ENCODE measurements at places on chromosomes 1 and 21.

DNA sequence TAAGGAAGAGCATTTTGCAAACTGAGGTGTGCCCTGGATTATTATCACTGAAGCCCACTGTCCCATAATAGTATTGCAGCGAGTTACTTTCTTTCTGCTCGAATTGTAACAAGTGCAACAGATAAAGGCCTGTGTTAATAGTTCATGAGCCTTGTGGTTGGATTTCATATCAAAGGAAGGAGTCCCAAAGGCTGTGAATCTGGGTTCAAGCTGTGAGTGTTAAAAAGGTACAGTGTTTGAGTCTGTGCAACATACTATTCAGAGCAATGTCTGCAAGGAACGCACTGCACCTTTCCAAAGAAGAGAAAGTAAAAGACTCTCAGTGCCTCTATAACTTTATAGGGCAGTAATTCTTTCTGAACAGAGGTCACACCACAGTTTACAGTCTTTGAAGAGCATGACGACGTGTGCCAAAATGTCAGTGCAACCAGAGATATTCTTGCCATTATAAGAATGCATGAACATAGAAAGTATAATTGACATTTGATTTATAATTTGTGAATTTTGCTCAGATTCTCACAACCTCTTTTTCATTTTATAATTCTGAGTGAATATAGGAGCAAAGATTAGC lies 79.1 kb downstream of the CDC7 start:
- no peak overlapping the region for H3K4me3 ChIP-seq
- no peaks in the 10 kb centered on the region for H3K4me1 ChIP-seq
- H3K27ac ChIP-seq: no peak overlapping the region
- DNase-seq: no peak
- no peaks in the 10 kb centered on the region for H3K36me3 ChIP-seq

GRCh38 chr1:207923561-207923960 lies 12.6 kb upstream of the CD34 start:
- DNase-seq: no peak
- H3K27ac ChIP-seq: peak overlapping the region; percentile 8
- no peaks in the 10 kb centered on the region for H3K36me3 ChIP-seq
- H3K4me1 ChIP-seq: peaks cover 59% of the 10 kb centered on the region
- no peak overlapping the region for H3K4me3 ChIP-seq

- no peaks in the 10 kb centered on the region for H3K4me1 ChIP-seq
- no peaks in the 10 kb centered on the region for H3K36me3 ChIP-seq
- DNase-seq: no peak
- no peaks in the 10 kb centered on the region for H3K27me3 ChIP-seq
- H3K4me3 ChIP-seq: no peak overlapping the region
- H3K27ac ChIP-seq: no peak overlapping the region
Measured at GRCh38 chr1:79693441-79694114, 687.0 kb upstream of the ADGRL4 start.

DNA sequence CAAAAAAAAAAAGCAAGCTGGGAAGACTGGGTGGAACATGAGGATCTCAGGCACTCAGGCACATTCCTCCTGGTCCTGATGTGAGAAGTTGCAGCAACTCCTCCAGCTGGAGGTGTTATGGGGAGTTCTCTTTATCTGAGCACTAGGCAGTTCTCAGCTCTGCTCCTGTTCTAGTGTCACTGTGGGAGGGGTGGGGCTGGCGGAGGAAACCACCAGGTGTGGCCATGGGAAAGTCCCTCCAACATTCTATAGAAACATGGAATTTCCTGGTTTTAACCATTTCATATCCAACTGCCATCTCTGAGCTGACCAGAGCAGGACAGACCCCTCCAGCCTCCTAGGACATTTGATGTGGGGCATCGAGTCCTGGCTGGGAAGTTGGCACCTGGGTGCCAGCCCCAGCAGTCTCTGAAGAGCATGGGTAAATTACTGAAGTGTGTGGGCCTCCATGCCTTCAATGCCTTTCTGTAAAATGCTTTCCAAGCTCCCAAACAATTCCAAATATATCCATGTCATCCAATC lies 804 bp upstream of the IKBKE start:
- no peaks in the 10 kb centered on the region for H3K27me3 ChIP-seq
- H3K27ac ChIP-seq: peak overlapping the region; percentile 82
- peaks cover 40% of the 10 kb centered on the region for H3K4me1 ChIP-seq
- no peak overlapping the region for H3K4me3 ChIP-seq
- peaks cover 21% of the 10 kb centered on the region for H3K36me3 ChIP-seq

- peak overlapping the region; percentile 86 for H3K4me3 ChIP-seq
- H3K27me3 ChIP-seq: no peaks in the 10 kb centered on the region
- DNase-seq: no peak
- peak overlapping the region; percentile 81 for H3K27ac ChIP-seq
- H3K36me3 ChIP-seq: no peaks in the 10 kb centered on the region
- H3K4me1 ChIP-seq: peaks cover 24% of the 10 kb centered on the region
Measured at GRCh38 chr21:45541221-45542039, 810 bp downstream of the SLC19A1 start.

GRCh38 chr1:154865442-154866256 lies 4.4 kb downstream of the KCNN3 start:
- peaks cover 62% of the 10 kb centered on the region for H3K27me3 ChIP-seq
- DNase-seq: no peak
- no peaks in the 10 kb centered on the region for H3K36me3 ChIP-seq
- H3K27ac ChIP-seq: no peak overlapping the region

- DNase-seq: no peak
- no peak overlapping the region for H3K27ac ChIP-seq
- H3K4me1 ChIP-seq: no peaks in the 10 kb centered on the region
- no peaks in the 10 kb centered on the region for H3K36me3 ChIP-seq
- H3K27me3 ChIP-seq: no peaks in the 10 kb centered on the region
Measured at GRCh38 chr1:214164173-214164572, 116.8 kb upstream of the SMYD2 start.

DNA sequence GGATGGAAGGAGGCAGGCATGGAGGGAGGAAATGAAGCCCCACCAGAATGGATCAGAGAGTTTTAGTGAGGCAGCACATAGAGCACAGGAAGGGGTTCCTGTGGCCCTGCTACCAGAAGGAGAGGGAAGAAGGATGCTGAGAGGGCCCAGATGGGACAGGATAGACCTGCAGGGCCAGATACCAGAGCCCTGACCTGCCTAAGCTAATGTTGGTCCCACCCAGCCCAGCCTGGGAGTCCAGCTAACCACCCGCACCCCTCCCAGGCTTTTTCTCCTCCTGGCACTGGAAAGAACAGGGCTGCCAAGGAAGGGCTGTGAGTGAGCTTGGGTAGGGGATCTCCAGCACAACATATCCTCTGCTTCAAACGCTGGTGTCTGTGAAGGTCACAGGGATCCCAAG lies 6.9 kb downstream of the NECTIN4 start:
- H3K4me3 ChIP-seq: peak overlapping the region; percentile 28
- H3K36me3 ChIP-seq: no peaks in the 10 kb centered on the region
- DNase-seq: no peak
- H3K27ac ChIP-seq: peak overlapping the region; percentile 94
- H3K27me3 ChIP-seq: no peaks in the 10 kb centered on the region

DNA sequence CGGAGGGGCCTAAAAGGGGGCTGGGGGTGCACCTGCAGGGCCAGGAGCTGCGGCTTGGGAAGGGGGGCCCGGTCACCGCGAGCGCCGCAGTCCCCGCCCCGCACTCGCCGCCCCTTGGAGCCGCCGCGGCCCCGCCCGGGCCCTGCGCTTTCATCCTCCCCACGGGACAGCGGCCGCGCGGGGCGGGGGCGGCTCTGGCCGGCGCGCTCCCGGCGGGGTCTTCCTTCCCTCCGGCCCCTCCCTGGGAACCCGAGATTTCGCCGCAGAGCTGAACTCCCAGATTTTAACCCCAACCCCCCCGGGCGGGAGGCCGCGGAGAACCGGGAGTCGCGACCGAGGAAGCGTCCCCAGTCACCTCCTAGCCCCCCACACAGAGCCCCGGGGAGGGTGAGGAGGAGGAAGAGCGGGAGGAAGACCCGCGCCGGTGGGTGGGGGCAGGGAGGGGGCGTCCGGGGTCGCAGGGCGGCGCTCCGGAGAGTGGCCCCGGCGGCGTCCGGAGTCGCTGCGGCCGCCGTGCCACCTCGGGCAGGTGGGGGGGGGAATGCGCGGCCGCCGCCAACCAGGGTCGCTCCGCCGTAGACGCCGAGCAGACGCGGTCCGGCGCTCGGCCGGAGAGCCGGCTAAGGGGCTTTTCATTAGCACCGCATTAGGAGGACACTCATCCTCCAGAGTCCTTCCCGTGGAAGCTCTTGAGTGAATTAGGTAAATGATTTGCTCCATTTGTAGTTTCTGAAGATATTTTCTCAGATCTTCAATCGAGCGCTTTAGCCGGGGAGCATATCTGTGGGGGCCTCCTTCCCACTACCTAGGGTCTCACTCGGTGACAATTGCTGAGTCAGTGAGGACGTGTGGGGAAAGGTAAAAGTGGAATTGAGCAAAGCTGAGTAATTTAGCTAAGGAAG lies 31.6 kb upstream of the NFIA start:
- H3K36me3 ChIP-seq: no peaks in the 10 kb centered on the region
- peak overlapping the region; percentile 77 for H3K4me3 ChIP-seq

GRCh38 chr1:174999936-175000696 lies at the start of gene CACYBP:
Gene CACYBP (plus strand): TSS chr1:174999947. CDS start chr1:175000181, 234 bp downstream.
- H3K27me3 ChIP-seq: no peaks in the 10 kb centered on the region
- H3K4me3 ChIP-seq: peak within 1 kb of the TSS; percentile 65
- H3K27ac ChIP-seq: peak within 1 kb of the TSS; percentile 98
- H3K4me1 ChIP-seq: peaks cover 47% of the 10 kb centered on the region
- no peaks in the 10 kb centered on the region for H3K36me3 ChIP-seq
- DNase-seq: peak; percentile 23

GRCh38 chr1:170685166-170685565 lies 21.2 kb downstream of the PRRX1 start:
- peaks cover 8% of the 10 kb centered on the region for H3K4me1 ChIP-seq
- DNase-seq: no peak
- no peak overlapping the region for H3K4me3 ChIP-seq
- no peaks in the 10 kb centered on the region for H3K36me3 ChIP-seq

- no peaks in the 10 kb centered on the region for H3K36me3 ChIP-seq
- H3K4me1 ChIP-seq: no peaks in the 10 kb centered on the region
- DNase-seq: no peak
Measured at GRCh38 chr1:53777272-53777671, 38.3 kb upstream of the GLIS1 start.
